Glomerular endothelial cell (primary cell): ENCODE measurements at places on chromosomes 5 and 9.

DNA sequence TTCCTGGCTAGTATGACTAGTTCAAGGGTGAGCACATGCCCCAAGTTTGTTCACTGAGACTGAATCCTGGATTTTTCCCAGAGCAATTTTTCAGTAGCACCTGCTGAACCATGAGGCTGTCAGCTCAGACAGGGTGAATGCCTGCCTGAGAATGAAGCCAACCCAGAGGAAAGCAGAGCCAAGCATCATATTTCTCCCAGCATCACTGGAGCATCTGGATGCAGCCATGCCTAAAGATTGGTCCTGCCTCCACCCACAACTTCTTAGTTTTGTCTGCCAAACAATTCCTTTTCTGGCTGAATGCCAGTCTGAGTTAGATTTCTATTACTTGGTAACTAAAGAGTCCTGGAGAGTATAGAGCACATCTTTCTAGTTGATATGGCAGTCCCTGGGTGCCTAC lies 343.6 kb downstream of the CSNK1G3 start:
- DNase-seq, result no peak

GRCh38 chr5:77129391-77129990 lies 42.4 kb upstream of the ZBED3 start:
- DNase-seq, result no peak

DNA sequence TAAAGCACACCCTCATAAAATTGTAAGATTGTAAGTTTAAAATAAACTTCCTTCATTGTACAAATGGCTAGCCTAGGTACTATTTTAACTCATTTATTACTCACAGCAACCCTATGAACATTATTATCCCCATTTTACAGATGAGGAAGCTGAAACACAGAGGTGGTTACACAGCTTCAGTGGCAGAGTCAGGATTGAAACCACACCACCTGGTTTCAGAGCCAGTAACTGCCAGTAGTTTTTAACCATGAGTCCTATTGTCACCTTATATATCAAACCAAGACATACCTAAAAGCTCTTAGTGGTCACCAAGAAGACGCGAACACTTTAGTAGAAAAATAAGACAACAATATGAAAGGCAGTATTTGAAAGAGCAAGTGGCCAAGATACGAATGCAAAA lies 16.1 kb downstream of the SH3GL2 start:
- no peak for DNase-seq

DNA sequence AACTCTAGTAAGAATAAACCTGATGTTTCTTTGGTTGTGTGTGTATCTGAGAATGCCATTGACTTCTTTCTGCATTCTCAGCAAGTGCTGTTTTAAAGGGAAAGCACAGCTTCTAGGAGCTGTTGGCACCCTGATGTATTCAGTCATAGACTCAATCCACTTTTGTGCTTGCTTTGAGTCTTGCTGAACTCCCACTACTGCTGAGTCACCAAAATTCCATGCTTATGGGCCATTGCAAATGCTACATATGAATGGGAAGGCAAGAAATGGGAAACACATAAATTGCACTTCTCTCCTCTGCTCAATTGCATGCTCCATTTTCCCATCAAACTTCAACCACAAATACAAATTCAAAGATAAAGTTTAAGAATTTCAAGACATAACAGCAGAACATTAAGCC lies 9.8 kb upstream of the FTMT start:
- DNase-seq, result no peak

GRCh38 chr9:101443364-101443771 lies 7.8 kb upstream of the ALDOB start:
- DNase-seq, result no peak

DNA sequence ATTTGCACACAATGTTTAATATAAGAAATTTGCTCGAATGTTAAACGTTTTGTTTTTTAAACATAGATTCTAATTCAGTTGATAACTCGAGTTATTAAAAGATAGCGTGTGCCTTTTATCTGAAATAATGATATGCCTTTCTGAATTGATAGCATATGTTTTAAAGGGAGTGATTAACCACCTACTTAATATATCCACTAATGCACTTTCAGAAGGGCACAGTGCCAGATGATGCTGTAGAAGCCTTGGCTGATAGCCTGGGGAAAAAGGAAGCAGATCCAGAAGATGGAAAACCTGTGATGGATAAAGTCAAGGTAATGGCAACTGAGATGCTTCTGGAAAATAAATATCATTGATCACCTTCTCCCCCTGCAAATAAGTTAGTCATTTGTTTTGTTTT lies 53.9 kb downstream of the ERAP1 start:
- DNase-seq, result no peak

DNA sequence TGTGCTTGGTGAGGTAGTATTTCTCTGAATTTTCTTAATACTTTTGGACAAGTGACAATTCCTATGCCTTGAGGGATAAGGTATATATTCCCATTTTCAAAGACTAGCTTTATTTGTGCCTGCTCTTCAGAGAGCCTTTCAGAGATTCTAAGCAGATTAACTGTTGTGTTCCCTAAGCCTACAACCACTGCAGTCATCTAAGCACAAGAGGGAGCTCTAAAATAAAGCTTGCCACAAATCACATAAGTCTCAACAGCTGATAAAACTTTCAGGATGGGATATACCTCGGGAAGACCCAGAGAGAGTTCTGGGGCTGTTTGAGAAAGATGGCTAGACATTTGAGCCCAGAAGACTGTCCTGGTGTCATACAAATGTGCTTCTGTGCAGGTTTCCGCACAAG lies 157.3 kb downstream of the CYLC2 start:
- no peak for DNase-seq

DNA sequence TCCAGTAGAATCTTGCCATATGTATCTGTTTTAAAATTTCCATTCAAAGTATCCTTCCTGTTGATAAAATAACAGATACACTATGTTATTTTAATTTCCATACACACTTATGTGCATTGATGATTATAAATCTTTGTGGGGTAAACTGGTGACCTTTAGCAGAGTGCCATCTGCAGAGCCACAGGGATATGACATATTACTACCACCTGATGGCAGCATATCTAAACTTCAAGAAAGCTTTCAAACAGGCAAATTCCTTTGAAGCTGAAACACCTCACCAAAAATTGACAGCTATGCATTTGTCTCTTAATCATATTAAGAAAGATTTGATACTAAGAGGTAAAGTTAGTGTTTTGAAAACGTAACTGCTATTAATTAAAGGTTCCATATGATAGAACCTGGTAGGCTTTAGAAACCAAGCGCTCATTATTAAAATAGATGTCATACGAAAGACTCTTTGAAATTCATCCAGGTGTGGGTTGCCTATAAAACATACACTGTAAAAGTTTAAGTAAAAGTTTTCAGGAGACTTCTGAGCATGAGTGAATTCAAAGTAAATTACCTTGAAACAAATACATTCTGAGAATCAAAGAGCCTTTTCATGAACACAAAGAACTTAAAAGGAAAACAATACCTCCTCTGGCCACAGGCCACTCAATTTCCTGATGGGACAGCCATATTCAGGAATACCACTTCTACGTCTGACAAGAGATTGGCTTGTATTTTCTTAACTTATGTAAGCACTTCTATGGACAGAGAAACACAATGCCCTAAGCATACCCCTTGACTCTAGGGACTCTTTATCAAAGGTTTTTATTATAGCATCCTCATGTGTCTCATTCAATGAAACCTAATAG lies 93.3 kb downstream of the KIAA0825 start:
- DNase-seq, result no peak

GRCh38 chr9:103025796-103026195 lies 30.7 kb downstream of the CYLC2 start:
- DNase-seq, result no peak

GRCh38 chr5:132142459-132142858 lies 68.9 kb downstream of the CSF2 start:
- no peak for DNase-seq
